ENCODE measurements at places on chromosomes 2 and 18.

GRCh38 chr2:224038049-224038829 lies 847 bp downstream of the SERPINE2 start:
- no peak for DNase-seq

DNA sequence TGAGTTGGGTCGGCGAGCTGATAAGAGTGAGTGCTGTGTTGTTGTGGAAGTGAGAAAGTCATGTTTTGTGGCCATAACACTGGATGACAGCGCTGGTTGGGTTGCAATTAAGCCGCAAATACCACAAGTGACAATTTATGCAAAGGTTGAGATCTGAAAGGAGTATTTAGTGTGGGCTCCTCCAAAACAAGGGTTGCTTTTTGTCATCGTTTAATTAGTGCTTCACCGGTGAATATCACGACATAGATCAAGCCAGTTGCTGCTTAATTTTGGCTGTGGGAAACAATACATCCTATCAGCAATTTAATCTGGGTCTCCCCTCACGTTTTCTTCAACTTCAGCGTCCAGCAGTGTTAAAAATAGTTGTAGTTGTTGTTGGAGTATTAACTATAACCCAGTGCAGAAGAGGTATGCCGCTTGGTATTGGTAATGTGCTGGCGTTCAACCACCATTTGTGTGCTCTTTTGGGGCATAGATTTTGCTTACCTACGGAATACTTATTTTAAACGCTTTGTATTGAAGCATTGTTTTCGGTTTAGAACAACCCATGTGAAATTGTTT lies 662 bp downstream of the ACVR2A start:
- DNase-seq = peak; percentile 26

- peak; percentile 54 for DNase-seq
Measured at GRCh38 chr2:100610381-100610831, 47.6 kb downstream of the PDCL3 start.

DNA sequence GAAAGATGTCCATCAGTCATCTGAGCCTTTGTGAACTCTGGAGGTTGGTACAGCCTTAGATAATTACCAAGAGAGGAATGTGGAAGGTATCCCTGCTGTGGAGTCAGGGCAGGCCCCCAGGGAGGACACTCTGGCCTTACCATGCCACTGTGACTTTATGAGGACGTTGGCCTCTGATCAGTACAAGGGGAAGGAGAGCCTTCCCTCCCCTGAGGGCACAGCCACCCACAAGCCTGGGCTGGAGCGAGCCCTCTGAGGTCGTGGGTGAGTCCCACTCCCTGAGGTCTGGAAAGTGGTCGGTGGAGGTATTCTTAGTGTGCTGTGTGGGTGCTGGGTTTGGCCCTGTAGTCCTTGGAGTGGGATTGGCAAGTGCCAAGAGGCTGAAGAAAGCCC lies 91.6 kb downstream of the STPG4 start:
- DNase-seq = no peak

GRCh38 chr2:181268174-181268867 lies 188.9 kb upstream of the ITGA4 start:
- no peak for DNase-seq

DNA sequence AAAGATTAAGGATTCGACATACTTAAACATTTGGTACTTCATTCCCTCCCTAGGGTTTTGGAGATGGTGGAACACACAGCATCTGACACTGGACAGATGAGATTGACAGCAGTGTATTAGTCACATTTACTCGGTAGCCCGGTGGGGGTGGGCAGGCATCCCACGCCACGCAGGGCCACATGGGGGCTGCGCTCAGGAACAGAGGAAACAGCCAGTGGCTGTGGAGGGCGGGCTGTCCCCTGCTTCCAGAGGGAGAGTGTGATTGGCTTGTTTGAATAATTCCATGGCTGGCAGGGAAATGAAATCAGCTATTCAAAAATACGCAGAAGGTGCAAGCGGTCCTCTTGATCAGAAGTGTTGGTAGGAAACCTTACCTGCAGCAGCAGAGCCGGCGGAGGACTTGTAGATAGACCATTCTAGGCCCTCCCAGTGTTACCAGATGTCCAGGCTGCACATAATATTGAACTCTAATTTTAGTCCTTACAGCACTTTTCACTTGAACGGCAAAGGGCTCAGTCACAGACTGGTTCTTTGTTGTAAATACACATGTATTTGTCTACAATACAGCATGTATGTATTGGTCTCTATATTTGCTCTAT lies 18.5 kb upstream of the SP140L start:
- no peak for DNase-seq

DNA sequence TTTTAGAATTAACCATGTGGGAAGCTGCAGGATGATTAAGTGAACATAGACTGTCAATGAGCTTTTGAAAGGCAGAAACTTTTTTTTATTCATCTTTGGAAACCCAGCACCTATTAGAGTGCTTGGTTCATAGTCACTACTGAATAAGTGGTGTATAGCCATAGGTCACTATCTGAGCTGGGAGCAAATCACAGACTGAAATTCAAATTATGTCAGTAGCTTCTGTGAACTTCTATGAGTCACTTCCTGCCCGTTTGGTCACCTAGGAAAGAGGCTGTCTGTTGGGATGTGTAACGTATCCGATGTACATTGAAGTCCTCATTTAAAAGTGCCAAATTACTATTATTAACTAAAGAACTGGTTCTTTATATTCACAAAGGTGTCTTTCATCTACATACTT lies 20.5 kb upstream of the SLC40A1 start:
- DNase-seq = no peak

DNA sequence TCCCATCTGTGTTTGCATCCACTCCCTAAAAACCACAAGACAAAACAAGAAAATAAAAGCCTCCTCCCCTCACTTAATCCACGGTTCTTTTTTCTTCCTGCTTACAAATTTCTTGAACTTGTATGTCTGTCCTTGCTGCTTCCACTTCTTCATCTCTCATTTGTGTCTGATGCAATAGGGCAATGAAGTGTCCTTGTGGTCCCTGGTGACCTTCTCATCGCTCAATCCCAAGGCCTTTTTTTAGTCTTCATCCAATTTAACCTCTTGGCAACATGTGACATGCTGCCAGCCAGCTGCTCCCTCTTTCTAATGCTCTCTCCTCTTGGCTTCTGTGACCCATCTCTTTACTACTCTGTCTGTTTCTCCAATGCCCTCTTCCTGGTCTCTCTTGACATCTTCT lies 87.6 kb downstream of the SEMA4F start:
- DNase-seq = no peak

DNA sequence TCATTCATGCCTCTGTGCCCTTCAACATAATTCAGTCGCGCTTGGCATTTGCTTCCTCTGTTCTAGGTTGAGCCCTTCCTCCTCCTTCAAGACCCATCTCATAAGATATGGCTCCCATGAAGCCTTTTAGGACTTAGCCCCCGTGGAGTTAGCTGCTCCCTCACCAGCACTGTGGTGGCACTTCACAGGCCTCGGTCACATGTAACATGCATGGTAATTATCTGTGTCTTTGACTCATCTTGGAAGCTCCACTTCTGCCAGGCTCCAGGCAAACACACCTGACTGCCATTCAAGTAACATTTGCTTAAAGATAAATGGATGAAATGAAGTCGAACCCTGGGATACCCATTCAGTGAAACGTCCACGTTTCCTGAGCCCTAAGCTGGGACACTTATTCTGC lies 484.7 kb downstream of the EIPR1 start:
- no peak for DNase-seq

DNA sequence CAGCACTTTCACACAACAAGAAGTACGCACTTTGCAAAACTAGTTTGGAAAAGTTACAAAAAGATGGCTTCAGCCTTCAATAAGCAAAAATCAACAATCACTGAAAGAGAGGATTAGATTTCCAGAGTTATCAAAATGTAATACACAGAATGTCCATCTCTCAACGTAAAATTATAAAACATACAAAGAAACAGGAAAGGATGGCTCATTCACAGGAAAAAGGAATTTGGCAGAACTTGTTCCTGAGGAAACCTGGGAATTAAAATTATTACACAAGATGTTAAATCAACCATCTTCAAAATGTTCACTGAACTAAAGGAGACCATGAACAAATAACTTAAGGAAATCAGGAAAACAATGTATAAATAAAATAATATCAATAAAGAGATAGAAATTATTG lies 8.0 kb downstream of the C2orf92 start:
- DNase-seq = no peak

- DNase-seq = no peak
Measured at GRCh38 chr2:103743195-103743594, 981.4 kb downstream of the TMEM182 start.

GRCh38 chr18:59279722-59280121 lies 6.5 kb upstream of the RAX start:
- DNase-seq = no peak

- no peak for DNase-seq
Measured at GRCh38 chr2:194062401-194062800, 1594.6 kb upstream of the SLC39A10 start.

- no peak for DNase-seq
Measured at GRCh38 chr2:38934742-38935141, 45.1 kb downstream of the ARHGEF33 start.

GRCh38 chr18:49050452-49050851 lies 99.7 kb upstream of the SMAD7 start:
- DNase-seq = no peak

DNA sequence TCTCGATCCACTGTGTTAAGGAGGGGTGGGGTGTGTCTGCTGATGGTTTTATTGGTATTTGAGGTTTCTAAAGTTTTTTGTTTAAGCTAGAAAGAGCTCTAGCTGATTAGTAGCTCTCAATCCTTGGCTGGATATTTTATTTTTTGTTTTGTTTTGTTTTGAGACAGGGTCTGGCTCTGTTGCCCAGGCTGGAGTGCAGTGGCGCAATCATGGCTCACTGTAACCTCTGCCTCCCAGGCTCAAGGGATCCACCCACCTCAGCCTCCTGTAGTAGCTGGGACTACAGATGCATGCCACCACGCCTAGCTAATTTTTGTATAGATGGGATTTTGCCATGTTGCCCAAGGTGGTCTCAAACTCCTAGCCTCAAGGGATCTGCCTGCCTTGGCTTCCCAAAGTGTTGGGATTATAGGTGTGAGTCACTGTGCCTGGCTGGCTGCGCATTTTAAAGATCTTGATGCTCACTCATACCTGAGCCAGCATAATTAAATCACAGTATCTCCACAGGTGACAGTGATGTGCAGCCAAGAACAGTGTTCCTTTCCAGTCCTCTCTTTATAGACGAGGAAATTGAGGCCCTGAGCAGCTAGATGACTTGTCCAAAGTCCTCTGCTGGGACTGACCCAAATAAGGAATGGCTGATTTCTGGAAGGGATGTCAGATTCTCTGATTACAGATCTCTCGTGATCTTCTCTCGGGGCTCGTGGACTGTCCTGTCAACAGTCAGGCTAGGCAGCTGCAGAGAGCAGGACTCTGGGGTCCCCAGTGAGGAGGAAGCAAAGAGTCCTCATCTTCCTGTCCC lies 44.5 kb downstream of the SPTBN1 start:
- no peak for DNase-seq

Data from fibroblast of the aortic adventitia (primary cell).